NCI-H2081 (cell line): ENCODE measurements at places on chromosomes 5 and 9.

DNA sequence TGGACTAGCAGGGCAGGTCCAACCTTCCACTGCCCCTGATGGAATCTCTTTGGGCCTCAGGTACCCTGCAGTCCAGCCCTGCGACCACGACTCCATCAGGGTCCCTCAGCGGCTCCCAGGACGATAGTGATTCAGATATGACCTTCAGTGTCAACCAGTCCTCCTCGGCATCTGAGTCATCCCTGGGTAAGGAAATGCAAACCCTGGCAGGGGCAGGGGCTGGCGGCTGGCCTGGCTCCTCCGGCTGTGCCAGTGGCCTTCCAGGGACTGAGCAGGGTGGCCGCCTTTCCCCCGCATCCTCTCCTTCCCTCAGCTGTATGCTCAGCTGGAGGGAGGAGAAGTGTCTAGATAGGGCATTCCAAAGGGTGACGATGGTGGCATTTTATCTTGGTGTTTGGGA lies 45.0 kb downstream of the NEURL1B start:
- DNase-seq = no peak

DNA sequence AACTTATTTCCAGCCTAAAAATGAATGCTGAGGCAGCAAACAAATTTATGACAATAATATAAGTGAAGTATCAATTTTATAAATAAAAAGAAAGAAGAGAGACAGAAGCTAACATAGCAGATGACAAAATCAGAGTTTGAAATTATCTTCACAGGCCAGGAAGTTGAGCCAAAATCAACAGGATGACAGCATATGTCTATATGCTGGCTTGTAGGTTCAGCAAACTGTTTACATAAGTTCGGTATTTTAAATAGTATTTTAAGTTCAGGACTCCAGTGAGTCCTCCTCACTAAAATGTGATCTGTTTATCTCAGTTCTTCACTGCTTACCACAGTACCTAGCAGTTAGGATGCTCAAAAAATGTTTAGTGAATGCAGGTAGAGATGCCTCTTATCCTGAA lies 359.6 kb upstream of the SMC2 start:
- peak; percentile 18 for DNase-seq

- no peak for DNase-seq
Measured at GRCh38 chr5:173742432-173742816, 126.0 kb upstream of the BOD1 start.

DNA sequence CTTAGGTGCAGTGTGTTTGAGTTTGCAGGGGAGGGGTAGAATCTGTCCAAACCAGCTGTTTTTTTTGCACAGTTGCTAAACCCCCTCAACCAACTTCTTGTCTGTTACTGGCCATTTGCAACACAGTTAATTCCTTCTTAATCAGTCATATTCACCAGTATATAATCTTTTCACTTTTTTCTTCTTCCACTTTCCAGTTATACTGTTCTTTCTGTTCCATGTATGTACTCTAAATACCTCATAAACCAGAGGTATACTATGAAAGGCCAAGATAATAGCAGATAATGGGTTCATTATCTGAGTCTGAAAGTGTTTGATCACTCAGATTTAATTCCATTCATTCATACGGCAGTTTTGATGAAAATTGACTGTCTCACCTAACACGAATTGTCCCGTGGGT lies 11.1 kb downstream of the SMAD5 start:
- DNase-seq = no peak

- DNase-seq = no peak
Measured at GRCh38 chr5:180718810-180719453, 20.9 kb downstream of the OR2Y1 start.

- DNase-seq = no peak
Measured at GRCh38 chr5:132497488-132497997, 7.0 kb upstream of the IRF1 start.

DNA sequence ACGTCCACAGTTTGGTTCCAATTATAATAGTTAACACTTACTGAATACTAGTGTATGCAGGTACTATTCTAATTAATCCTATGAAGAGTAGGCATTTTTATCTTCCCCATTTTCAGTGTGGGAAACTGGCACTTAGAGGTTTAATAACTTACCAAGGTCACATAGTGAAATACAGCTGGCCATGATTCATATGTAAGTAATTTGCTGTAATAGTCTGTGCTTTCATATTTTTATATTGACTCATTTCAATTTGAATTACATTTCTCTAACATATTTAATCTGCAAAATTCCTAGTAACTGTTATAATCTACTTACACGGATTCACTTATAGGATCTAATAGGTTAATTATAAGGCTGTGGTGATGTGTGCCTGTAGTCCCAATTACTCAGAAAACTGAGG lies 19.4 kb downstream of the CCNH start:
- no peak for DNase-seq

GRCh38 chr9:123637945-123638634 lies 282.1 kb downstream of the CRB2 start:
- no peak for DNase-seq

DNA sequence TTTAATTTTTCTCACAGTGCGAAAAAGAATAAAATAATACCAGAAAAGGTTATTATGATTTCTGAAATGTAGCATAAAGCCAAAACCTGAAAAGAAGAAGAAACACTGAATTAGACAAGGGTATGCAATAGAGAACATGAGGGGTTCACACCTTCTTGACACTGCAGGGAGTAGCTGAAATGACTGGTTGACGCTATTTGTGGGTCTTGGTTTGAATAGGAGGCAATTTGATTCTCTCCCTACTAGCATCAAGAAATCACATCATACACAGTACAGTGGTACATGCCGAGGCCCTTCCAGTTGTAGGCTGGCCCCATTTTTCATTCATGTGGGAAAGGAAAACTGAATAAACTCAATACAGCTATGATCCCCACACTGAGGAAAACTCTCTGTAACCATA lies 68.6 kb downstream of the NR3C1 start:
- DNase-seq = no peak

DNA sequence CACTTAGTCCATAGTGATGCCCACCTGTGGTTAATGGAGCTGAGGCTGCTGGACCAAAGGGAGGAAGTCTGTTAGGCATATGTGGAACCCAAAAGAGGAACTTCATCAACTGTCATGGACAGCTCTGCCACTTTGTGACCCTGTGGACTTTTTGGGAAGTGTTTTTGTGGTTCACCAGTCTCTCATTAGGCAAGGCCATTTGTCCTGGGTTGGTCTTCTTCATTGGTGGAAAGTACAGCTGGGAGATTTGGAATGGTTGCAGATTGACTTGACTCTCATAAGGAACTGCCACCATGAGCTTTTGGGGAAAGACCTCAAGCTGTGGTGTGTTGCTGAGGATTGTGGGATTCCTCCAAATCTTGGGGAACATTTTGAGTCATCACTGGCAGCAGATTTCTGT lies 31.9 kb upstream of the IL12B start:
- no peak for DNase-seq

DNA sequence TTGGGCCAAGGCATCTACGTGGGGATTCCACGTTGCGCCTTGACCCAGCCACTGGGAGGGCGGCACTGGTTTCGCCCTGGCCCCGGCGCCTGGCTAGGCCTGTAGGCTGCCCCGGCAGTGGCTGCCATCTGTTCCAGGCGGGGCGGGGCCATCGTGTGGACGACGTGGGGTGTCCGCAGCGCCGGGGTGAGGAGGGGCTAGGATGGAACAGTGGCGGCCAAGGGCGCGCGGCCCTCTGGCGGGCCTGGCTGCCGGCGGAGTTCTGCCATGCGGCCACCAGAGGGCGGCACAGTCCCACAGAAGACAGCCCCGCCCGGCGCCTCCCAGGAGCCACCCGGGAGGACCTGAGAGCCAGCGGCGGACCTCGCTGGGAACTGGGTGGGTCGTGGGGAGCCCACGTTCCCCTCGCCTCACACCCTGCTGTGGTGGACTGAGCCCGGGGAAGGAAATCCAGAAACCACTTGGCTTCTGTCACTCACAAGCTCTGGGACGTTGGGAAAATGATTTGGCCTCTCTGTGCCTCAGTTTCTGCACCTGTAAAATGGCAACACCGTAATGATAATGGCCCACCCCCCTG lies 22.6 kb upstream of the RAPGEF1 start:
- peak; percentile 76 for DNase-seq

GRCh38 chr5:176897263-176897662 lies 1.9 kb downstream of the HK3 start:
- no peak for DNase-seq

GRCh38 chr5:170603109-170603508 lies 99.3 kb downstream of the KCNIP1 start:
- DNase-seq = no peak

DNA sequence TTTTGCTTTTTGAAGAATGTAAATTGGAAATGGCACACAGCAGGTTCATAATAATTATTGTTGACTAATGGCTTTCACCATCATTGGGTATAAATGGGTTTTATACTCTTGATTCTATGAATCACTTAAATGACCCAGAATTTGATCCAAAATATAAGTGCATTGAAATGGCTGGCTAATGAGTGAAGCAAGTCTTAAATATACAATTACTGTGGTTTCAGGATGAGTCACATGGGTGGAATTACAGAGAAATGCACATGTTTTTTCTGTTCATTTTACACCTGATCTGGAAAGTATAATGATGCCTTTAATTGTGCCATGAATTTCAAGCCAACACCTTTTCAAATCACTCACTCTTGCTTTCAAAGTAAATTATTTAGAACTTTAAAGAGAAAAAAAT lies 380.8 kb upstream of the CD180 start:
- peak; percentile 24 for DNase-seq

DNA sequence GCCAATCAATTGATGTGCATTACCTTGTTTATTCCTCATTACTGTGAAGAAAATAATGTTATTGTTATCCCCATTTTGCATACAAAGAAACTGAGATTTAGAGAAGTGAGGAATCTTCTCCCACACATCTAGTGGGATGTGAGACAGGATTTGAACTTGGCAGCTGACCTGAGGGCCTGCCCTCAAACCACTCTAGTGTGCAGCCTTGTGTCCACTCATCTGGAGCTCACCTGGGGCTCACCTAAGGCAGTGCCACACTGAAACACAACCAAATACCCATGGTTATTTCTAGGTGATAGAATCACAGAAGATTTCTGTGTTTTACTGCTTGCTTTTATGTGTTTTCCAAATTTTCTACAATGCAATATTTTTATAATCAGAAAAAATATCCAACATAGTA lies 94.7 kb upstream of the SAP30L start:
- DNase-seq = no peak

DNA sequence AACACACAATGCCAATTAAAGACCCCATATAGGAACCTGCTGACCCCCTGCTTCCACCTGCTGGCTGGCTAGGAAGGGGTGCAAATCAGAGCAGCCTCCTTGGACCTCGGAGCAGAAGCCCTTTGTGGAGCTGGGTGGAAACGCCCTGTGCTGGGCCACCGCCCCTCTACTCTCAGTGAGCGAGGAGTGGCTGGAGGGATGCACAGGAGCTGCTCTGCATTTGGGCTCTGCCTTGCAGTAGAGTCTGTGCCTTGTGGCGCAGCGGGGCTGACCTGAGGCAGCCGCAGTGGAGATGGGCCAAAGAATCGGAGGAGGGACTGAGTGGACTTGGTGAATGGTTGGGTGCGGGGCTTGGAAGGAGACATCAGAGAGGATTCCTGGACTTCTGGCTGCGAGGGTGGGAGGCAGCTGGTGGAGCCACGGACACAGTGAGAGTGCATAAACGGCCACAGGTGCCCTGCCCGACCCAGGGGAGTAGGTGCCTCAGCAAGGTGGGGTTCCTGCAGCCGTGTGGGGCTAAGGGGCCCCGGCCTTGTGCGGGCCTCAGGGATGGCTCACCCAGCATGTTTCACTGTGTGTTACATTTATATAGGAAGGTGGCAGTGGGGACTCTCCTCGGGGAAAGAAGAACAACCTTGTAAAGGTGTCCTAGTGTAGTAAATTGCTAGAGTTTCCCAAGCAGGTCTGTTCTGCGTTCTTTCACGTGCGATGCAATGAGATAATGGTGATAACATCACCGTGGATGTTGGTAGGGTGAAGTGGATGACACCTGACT lies 14.1 kb upstream of the IRX4 start:
- no peak for DNase-seq

- no peak for DNase-seq
Measured at GRCh38 chr5:137032929-137033328, 466.2 kb downstream of the SPOCK1 start.

- DNase-seq = no peak
Measured at GRCh38 chr5:88188458-88189132, 80.0 kb downstream of the TMEM161B start.

DNA sequence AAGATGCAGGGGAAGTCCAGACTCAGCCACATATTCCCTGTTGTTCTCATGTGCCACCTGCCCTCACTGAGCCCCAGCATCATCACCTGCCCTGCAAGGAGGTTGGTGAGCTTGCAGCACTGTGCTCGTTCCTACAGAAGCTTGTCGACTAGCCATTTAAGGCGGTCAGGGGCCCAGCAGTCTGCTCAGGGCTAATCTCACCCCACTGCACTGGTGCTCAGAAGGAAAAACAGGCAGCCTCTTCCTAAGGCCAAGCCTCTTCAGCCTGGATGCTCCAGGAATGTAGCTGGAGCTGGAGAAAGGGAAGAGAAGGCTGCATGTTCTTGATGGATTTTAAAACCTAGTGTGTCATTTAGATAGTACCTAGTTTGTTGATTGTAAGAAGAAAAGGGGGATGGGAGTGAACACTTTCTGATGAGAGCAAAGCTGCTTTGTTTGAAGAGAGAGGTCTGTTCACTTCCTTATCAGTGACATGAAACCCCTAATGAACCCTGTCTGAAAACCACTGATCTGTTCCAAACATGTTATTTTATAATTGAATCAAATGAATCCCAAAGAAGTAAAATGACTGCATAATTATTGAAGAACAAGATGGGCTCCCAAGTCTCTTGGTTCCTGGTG lies 10.6 kb upstream of the ASPN start:
- DNase-seq = no peak

DNA sequence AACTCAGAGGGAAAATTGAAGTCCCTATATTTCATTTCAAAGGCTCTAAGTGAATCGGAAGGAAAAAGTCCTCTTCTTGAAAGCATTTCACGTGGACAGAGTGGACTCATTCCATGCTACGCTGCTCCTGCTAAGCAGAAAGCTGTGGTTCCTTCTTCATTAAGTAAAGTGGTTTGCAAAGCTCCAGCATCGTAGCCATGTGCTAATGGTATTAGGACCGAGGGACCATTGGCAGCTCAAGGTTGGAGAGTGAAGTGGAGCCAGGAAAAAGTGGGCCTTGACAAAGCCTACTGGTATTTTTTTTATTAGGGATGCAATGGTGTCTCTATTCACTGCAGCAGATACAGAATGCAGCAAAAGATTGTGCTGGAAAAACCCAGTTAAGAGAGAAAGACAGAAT lies 16.4 kb upstream of the SEMA4D start:
- DNase-seq = no peak

GRCh38 chr5:115594128-115595047 lies 7.9 kb downstream of the TICAM2 start:
- no peak for DNase-seq

DNA sequence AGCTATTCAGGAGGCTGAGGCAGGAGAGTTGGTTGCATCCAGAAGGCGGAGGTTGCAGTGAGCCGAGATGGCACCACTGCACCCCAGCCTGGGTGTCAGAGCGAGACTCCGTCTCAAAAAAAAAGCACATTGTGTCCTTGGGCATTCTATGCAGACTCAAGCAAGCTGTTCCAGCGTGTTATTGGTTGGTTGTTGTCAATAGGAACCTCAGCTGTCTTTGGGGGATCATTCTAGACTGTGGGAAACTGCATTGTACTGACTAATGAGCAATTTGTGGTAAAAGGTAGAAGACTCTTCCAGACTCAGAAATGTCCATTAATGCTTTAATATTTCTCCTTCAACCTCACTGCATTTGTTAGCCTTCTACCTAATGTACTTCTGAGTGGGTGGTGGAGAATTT lies 379.5 kb upstream of the GRAMD2B start:
- peak; percentile 79 for DNase-seq
